ENCODE measurements at places on chromosomes 13 and 19. TPM values are rescaled to one million over a fixed set of nuclear protein-coding genes. Genes with fewer than 3 reads are reported as not detected.

KLK3 gene
- total RNA-seq, result 66.9 TPM

CGB5 gene
- not detected for total RNA-seq

RPL18 gene
- 2,260 TPM for total RNA-seq

CYP4F12 gene
- 314 TPM for total RNA-seq

ATXN8OS gene
- total RNA-seq, result not detected

ZNF468 gene
- 10.1 TPM for total RNA-seq

CEACAM7 gene
- 26.3 TPM for total RNA-seq

CASP14 gene
- total RNA-seq, result not detected

- DNase-seq, result peak; percentile 89
These were observed 781 bp downstream of the QPCTL start for GRCh38 chr19:45693106-45693788.

DNA sequence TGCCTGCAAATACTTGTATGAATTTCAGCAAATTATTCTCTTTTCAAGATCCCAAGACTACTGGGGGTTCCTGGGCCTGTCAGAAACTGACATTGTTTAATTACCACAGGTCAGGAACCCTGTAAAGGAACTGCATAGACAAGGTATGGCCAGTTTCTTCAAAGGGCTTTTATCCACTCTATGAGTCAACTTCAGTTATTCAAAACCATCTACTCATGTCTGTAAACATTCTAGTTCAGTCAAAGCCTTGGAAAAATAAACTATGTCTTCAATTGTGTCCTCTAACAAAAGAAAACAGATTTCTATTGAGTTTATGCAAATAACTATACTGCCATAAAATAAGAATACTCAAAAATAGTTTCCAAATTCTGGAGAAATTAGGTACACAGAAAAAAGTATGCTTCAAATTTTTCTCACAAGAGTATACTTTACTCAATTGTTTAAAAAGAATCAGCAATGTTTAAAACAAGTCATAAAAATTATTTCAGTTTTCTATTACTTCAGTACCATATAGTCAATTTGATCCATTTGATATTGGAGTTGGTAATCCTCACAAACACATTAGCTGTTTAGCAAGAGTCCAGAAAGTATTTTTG, 486.4 kb upstream of the PCDH20 start:
- DNase-seq, result no peak

DNA sequence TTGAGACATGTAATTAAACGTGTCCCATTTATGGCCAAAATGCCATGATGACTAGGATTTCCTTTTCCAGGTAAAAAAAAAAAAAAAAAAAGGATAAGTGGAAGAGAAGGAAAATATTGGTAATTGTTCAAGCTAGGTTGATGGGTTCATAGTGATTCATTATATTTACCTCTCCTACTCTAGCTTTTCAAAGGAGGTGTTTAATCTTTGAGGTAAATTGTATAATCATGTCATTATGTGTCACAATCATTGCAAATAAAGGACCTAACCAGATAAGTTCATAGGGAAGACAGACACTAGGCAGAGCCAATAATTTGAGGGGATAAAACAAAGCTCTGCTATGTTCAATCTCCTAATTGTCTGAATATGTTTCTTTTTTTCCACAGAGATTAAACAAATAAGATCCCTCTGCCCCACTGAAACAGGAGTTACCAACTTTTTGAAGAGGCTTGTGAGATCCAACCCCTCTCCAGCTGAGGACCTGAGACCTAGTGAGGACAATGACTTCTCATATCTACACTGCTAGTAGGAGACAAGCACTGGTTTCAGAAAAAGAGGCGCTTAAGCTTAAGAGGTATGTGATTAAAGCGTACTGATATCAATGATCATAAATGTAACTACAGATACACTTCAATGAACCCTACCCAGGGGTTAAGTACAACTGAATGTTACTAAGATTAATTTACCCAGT, 61.4 kb downstream of the USP12 start:
- DNase-seq, result no peak

DNA sequence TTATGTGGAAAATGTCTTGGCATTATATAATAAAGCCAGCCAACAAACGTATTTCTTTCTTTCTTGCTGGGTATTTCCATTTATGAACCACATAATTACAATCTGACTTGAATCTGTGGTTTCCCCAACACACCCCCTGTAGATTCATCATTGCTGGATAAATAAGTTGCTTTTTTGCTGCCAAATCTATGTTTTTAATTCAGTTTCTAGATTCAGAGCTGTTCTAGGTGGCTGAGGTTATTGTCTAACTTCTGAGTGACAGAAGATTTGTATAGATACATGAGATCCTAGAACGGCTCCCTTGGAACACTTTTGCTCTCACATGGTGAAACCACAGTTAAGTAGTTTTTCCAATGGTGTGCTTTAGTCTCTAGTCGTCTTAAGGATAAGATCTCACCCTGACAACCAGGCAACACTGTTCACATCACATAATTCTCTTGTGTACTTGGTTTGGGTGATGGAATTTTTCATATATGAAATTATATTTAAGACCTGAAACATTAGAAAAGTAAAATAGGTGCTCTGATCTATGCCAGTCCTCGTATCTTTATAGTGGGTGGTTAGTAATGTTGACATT, 239.1 kb downstream of the KLF12 start:
- DNase-seq, result no peak

- no peak for DNase-seq
These were observed 5.4 kb downstream of the LMTK3 start for GRCh38 chr19:48506138-48506733.

DNA sequence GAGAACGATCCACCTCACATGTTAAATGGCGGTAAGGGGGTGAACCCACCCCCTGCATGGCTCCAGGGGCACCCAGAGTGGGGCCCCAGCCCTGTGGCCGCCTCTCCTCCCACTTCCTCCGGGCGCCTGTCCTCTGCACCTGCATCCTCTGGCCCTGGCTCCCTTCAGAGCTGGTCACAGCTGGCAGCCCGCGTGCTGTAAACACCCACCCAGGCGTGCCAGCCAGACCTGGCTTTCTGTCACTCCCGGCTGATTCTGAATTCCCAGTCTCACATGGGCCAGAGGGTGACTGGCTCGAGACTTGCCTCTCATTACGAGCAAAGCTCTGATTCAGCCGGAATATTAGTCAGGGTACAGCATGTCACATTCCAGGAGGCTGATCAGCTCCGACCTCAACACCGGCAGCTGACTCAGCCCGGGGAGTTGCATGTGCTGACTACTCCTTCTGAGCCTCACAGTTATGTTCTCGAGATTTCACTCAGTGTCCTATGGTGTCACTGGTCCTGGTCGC, 75.1 kb downstream of the GNG7 start:
- peak; percentile 69 for DNase-seq

- DNase-seq, result no peak
These were observed 1994.2 kb upstream of the PCDH20 start for GRCh38 chr13:63409791-63410351.

DNA sequence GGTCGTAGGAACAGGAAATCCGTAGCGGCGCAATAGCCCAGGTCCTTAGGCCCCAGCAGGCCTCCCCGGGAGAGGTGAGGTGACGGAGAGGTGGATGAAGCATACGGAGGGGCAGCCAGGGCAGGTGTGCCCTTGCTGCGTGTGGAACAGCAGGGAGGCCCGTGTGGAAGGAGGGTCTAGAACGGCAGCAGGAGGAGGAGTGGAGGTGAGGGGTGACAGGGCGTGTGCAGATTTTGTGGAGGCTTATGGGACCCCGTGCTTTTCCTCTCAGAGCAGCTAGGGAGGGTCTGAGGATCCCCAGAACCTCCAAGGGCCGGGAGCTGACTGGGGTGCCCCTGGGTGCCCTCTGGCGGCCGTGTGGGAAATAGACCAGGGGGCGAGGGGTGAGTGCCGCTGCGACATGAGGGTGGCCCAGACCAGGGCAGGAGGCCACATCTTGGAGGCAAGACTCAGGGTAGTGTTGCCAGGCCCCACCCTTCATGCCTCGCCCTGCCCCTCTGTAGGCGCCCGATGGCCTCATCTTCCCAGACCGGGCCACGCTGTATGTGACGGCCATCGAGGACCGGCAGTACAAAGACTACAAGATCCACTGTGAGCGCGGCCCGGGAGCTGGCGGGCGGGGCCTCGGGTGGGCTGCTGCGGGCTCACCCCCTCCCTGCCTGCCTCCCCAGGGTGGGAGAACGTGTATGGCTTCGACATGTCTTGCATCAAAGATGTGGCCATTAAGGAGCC, 5.0 kb upstream of the ADM5 start:
- no peak for DNase-seq

- no peak for DNase-seq
These were observed 20.9 kb downstream of the CFAP97D2 start for GRCh38 chr13:114199954-114200353.

DNA sequence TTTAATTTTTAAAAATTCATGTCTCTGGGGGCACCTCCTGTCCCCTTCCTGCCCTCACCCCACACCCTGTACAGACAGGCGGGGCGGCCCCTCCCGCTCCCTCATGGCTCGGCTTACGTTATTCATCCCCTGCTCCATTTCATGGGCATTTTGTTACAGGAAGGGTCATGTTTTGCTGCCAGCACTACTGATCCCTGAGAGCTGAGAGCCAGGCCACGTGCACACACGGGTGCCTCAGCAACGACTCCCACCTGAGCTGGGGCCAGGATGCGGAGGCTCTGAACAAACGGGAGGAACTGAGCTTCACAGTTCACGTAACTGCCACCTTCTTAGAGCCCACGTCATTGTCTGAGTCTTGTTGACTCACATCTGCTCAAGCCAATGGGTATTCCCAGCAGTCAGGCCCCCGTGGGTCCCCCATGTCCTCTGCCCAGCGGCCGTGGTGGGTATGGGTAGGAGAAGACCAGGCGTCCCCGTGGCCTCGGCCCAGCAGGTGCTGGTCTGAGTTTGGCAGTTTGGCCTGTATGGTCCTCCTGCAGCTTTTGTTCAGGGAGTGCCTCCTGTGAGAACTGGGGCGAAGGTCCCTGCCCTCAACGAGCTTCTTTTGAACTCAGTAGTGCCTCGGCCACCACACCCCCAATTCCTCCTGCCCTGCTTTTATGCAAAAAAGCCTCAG, 16.4 kb upstream of the TMEM255B start:
- DNase-seq, result no peak

DNA sequence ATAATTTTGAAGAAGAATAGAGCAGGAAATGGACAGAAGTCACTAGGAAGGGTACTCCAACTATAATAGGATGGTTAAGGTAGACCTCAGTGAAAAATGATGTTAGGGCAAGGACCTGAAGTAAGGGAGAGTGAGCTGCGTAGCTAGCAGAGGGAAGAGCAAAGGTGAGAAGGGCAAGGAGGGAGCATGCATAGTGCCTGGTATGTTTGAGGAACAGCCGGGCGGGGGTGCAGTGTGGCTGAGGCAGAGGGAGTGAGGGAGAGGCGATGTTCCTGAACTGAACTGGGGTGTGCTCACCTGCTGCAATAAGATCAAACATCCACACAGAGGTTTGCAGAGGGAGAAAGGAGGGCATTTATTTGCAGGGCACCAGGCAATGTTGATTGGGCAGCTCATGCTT, 110.4 kb downstream of the DNAJC15 start:
- no peak for DNase-seq

DNA sequence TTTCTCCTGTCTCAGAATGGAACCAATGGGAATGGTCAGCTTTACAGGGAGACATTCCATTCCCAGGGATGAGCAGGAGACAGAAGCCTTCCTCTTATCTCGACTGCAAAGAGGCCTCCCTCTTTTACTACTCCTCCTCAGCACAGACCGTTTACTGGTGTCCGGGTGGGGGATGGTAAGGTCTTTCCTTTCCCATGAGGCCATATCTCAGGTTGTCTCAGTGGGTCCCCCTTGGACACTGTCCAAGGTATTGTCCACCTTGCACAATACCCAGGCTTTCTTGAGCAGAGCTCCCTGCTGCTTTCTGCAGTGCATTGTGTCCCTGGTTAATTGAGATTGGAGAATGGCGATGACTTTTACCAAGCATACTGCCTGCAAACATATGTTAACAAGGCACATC, 7.5 kb upstream of the ZNF808 start:
- DNase-seq, result no peak

GRCh38 chr13:48175185-48175584, 57.8 kb upstream of the ITM2B start:
- no peak for DNase-seq

GRCh38 chr19:58332697-58333096, 5.9 kb downstream of the ZSCAN22 start:
- no peak for DNase-seq

- peak; percentile 63 for DNase-seq
These were observed 967 bp downstream of the DBP start for GRCh38 chr19:48635966-48636858.

DNA sequence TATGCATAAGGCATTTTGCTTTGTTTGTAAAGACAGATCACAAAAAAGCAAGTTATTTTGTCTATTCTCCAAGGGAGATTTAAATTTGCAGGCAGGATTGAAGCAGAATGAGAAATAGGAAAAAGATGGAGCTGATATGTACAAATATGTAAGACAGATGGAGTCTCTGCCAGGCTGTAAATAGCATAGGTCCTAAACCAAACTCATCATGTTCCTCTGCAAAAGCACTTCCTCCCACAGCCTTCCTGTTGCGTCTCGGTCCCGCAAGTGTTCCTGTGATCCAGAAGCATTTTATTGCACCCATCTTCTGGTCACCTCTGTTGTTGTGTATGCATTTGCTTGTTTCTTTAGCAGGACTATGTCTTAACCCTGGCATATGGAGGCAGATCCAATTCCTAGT, 95.7 kb upstream of the CLDN10 start:
- no peak for DNase-seq

Data from transverse colon (tissue), 4 donors.